AG20443 (cell line): ENCODE measurements at places on chromosomes 5 and 9.
A peak's percentile ranks its signal among the peaks of the same experiment; 100 is the strongest.

GRCh38 chr5:92678640-92679039 lies 902.4 kb downstream of the NR2F1-AS1 start:
- no peak for DNase-seq

- DNase-seq: peak; percentile 32
Measured at GRCh38 chr5:53397845-53398244, 82.6 kb upstream of the FST start.

GRCh38 chr5:123721675-123722276 lies 209.8 kb downstream of the CSNK1G3 start:
- DNase-seq: no peak

- no peak for DNase-seq
Measured at GRCh38 chr9:77985996-77986395, 45.6 kb downstream of the GNAQ start.

GRCh38 chr5:93532370-93532769 lies 48.6 kb downstream of the NR2F1-AS1 start:
- peak; percentile 58 for DNase-seq

- DNase-seq: peak; percentile 73
Measured at GRCh38 chr9:100601216-100601615, 23.3 kb downstream of the CAVIN4 start.
